Naive B cell (primary cell): ENCODE measurements at places on chromosomes 12 and 14.

GRCh38 chr12:7609495-7609894 lies 56.2 kb downstream of the APOBEC1 start:
- DNase-seq, result no peak

DNA sequence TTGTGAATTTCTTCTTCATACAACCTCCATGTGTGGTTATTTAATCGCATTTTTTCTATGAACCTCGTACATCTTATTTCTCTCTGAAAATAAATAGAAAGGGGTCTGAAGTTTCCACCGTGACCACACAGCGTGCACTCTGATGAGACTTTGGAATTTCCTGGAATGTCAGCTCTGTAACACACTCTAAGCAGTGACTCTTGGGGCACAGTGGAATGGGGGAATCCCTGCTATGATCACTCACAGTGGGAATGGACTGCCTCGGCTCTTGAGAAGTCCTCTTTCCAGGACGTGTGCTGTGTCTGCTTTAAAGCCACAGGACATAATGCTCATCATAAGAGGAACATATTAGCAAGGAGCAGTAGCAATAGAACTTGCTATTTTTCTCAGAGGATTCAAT lies 416.2 kb downstream of the EGLN3 start:
- no peak for DNase-seq

- no peak for DNase-seq
Measured at GRCh38 chr14:84202486-84202885, 1327.5 kb upstream of the FLRT2 start.

DNA sequence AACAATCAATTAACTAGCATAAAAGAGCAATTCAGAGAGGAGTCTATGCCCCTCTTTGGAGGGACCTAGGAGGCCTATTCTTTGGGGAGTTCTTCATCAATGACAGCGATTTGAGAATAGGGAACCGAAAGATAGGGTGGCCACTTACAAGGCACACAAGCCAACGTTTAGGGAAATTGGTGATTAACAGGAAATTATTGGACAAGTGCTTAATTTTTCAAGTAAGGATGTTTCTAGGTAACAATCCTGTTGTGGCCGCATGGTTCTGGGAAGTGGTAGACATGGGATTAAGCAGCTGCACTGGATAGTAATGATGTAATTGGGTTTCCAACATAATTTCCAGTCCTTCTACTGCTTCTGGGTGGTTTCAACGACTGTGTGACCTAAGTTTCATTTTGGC lies 83.2 kb downstream of the HMGA2 start:
- DNase-seq, result no peak

- DNase-seq, result no peak
Measured at GRCh38 chr12:91103101-91103500, 8.2 kb downstream of the LUM start.

GRCh38 chr12:77667101-77667500 lies 163.6 kb upstream of the NAV3 start:
- no peak for DNase-seq

DNA sequence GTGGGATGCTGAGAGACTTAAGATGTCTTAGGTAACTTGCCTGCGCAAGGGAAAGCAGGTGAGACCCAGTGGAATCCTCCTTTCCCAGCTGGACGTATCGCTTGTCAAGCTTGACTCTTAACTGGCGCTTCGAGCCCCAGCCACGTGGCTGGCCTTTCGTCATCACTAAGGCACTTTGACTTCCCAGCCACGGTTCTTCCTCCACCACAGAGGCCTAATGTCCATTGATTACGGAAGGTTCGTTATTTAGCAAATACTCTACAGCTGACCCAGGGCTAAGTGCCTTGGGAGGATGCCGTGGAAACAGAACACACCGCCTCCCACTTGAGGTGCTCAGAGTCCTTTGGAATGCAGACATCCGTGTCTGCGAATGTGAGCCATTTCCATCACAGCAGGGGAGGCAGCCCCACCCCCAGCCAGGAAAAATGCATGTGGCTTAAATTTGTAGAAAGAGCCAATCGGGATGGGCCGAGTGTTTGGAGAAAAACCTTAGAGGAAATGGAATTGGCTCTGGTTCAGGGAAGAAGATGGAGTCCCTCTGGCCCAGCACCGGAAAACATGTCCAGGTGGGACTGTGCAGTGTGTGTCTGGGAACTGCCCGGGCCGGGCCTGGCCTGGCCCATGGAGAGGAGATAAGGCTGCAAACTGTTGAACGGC lies 115.7 kb downstream of the PLXNC1 start:
- DNase-seq, result no peak

DNA sequence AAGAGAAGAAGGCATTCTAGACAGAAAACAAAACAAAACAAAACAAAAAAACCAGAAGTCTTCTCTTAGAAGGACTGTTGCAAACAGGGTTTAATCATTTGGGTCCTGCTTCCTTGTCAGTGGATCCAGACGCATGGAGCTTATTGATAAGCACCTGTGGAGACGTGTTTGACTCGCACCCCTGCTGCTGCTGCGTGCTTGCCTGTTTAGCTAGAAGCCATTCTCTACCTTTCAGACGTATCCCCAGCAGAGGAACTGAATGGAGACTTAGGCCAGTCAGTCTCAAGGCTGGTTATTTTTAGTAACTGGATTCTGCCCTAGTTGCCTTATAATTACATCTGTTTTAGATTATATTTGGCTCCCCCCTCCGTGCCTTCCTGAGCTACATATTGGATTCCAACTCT lies 186.1 kb upstream of the EEA1 start:
- no peak for DNase-seq

- peak; percentile 53 for DNase-seq
Measured at GRCh38 chr12:71636704-71637115, 26.9 kb downstream of the ZFC3H1 start.

GRCh38 chr12:110600254-110600653 lies 13.7 kb upstream of the TCTN1 start:
- peak; percentile 41 for DNase-seq

GRCh38 chr12:105927564-105927963 lies 211.2 kb downstream of the NUAK1 start:
- DNase-seq, result no peak

GRCh38 chr12:9372202-9372601 lies 164.0 kb upstream of the PZP start:
- DNase-seq, result no peak

DNA sequence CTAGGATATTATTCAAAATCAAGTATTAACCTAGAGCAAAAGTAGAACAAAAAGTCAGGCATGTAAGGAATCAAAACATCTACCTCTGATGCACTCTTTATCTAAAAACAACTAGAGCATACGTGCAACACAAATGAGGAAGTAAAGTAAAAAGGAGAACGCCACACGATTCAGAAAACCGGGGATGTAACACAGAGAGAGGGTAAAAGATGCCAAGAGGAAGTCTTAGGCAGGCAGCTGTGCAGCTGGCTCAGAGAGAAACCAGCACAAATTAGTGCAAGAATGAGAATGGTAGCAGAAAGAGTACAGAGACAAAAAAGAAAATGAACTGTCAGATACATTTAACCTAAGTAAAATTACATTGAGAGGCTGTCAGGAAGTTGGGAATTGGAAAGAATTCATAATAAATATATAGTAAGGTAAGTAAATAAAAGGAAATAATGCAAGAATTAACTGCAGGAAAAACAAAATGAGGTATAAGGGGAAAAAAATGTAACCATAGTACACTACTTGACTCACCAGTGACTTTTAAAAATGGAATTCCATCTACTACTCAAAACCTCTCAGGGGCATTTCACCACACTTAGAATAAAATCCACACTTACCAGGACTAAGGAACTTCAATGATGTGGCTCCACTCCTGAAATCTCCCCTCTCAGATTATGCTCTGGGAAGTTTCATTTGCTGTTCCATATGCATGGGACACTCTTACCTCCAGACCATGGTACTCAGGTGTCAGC lies 17.1 kb downstream of the BCAT1 start:
- DNase-seq, result peak; percentile 64
